ENCODE measurements at places on chromosomes 4 and X.

GRCh38 chrX:71609095-71609750 lies 9.1 kb downstream of the CXCR3 start:
- no peak for DNase-seq

DNA sequence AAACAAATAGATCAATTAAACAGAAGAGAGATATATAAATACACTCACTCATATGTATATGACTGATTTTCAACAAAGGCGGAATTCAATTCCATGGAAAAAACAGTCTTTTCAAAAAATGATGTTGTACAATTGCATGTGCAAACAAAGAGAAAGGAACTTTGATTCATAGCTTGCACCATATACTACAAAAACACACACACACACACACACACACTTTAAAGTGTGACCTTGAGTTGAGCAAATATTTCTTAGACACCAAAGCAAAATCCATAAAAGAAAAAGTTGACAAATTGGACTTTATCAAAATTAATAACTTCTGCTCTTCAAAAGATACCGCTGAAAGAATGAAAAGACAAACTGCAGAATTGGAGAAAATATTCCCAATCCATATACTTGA lies 168.8 kb downstream of the EVC2 start:
- no peak for DNase-seq

- no peak for DNase-seq
Measured at GRCh38 chrX:107629540-107629909, 1.2 kb downstream of the PRPS1 start.

GRCh38 chr4:44320833-44321232 lies 127.8 kb downstream of the KCTD8 start:
- no peak for DNase-seq

GRCh38 chr4:153074486-153074885 lies 129.8 kb upstream of the TRIM2 start:
- DNase-seq: no peak

DNA sequence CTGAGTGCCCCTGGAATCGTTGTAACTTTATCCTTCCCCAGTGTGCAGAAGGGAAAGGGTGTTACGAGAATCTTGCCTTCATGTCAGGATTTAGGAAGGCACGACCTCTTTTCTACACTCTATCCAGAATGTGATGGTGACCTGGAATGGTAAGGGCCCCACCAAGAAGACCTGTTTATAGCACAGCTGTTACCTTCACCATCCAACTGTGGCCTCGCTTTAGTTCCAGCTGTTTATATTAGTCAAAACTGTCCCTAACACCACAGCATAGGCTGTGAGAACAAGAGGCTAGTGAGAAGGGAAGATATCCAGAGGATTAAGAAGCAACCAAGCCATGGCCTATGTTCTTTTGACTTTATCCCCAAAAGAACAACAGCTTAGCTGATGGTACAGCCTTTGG lies 28.0 kb downstream of the ARX start:
- DNase-seq: no peak

DNA sequence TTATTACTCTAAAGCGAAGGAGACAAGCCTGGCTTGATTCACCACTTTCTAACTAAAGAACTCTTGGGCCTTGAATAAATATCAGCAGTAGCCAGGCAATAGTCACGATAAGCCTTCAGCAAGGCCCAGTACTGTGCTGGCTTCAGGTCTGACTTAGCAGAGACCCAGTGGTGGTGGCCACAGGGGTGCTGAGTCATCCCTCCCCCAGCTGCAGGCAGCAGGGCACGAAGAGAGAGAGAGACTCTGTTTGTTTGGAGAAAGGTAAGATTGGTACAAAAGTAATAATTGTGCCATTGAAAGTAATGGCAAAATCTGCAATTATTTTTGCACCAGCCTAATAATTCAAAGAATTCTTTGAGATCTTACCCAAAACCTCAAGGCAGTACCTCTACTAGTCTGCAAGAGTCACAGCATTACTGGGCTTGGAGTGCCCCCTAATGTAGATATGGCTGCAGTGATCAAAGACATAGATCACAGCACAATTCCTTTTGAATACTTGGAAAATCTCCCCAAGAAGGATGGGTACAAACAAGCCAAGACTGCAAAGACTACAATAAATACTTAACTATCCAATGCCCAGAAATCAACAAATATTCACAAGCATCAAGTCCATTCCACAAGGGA lies 159.5 kb upstream of the USP38 start:
- DNase-seq: no peak

DNA sequence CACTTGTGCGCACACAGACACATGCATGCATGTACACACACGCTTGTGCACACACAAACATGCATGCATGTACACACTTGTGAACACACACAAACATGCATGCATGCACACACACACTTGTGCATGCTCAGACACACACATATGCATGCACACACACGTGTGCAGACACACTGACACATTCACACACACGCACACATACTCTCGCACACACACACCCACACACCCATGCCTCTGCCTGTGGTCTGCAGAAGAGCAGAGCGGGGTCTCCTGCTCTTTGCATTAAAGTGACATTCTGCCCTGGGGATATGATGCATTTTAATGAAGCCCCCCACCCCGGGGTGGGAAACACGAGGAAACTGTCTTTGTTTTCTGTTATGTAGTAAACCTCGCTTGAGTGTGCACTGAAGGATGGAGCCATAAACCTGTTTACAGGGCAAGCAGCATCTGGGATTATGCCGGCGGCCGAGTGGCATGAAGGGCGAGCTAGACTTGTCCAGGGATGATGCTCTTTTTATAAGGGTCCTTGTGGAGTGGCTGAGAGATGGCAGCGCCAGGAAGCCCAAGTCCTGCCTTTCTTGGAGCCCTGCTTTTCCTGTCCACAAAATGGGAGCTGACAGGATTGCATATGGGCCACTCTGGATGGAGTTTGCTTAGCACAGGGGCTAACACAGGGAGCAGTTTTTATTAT lies 17.8 kb downstream of the PSAPL1 start:
- no peak for DNase-seq

DNA sequence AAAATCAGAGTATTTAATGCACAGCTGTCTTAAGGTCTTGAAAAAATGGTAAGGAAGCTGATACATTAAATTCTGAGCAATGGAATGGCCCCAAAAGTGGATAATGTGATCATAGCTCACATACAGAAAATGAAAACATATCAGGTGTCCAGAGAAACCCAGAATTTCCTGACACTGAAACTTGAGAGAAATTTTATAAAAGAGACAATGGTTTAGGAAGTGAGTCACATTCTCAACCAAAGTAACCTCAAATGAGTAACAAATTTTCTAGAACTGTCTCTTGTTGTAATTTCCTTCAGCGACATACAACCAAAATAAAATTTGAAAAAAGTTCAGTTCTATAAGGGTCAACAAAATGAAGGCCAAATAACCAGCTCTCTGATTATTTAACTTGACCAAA lies 37.4 kb upstream of the PACRGL start:
- DNase-seq: no peak

- no peak for DNase-seq
Measured at GRCh38 chr4:1374706-1375045, 27.7 kb downstream of the UVSSA start.
